ENCODE measurements at places on chromosomes 4 and X. TPM values are rescaled to one million over a fixed set of nuclear protein-coding genes. Genes with fewer than 3 reads are reported as not detected.

The GPRASP1 gene
- 1.5 TPM for total RNA-seq

The ATP6AP2 gene
- total RNA-seq = 76.5 TPM

The SPATA4 gene
- total RNA-seq = not detected

The HELT gene
- not detected for total RNA-seq

The TMEM35A gene
- total RNA-seq = not detected

The PCDH11X gene
- total RNA-seq = not detected

The APOO gene
- 28.5 TPM for total RNA-seq

- H3K27ac ChIP-seq = peak overlapping the region; percentile 68
- H3K4me1 ChIP-seq = peaks cover 20% of the 10 kb centered on the region
- no peaks in the 10 kb centered on the region for H3K27me3 ChIP-seq
- H3K4me3 ChIP-seq = no peak overlapping the region
- H3K36me3 ChIP-seq = peaks cover 32% of the 10 kb centered on the region
Observed at GRCh38 chr4:2930135-2930757, 33.0 kb downstream of the NOP14 start.

GRCh38 chrX:144265641-144266040 lies 381.8 kb downstream of the UBE2NL start:
- H3K36me3 ChIP-seq = no peaks in the 10 kb centered on the region
- H3K4me1 ChIP-seq = no peaks in the 10 kb centered on the region
- no peak for DNase-seq
- H3K4me3 ChIP-seq = no peak overlapping the region
- no peaks in the 10 kb centered on the region for H3K27me3 ChIP-seq

DNA sequence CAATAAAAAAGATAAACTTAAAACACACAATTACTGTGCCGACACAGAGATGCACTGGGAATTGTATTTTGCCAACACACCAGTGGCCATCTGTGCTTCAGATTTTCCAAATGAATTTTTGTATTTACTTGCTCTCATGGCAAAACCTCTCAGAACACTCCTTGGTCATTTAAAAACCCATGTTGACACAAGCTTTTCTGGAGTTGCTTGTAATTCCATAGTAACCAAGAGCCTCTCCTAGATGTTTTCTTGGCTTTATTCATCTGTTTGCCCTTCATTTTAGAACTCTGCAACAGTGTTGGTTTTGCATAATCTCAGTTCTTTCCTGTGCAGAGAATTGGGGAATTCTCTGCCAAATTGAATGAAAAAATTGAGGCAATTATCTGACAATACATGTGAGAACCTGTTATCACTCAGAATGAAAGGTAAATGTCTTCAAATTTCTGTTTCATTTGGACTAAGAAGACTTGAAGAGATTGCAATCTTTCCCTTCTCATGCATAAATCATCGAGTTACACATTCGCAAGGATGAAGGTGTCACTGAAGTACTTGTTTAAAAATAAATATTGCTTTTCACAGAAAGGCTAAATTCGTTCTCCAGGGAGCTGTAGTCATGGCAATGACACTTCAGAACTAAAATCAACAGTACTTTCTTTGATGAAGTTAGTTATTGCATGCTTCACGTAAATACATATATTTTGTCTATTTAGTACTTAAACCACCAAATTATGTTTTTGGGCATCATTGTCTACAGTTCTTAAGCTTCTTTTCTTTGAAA lies 301.8 kb upstream of the CTSO start:
- no peaks in the 10 kb centered on the region for H3K36me3 ChIP-seq
- DNase-seq = no peak
- no peak overlapping the region for H3K27ac ChIP-seq
- H3K27me3 ChIP-seq = no peaks in the 10 kb centered on the region
- H3K4me1 ChIP-seq = no peaks in the 10 kb centered on the region
- H3K4me3 ChIP-seq = no peak overlapping the region

DNA sequence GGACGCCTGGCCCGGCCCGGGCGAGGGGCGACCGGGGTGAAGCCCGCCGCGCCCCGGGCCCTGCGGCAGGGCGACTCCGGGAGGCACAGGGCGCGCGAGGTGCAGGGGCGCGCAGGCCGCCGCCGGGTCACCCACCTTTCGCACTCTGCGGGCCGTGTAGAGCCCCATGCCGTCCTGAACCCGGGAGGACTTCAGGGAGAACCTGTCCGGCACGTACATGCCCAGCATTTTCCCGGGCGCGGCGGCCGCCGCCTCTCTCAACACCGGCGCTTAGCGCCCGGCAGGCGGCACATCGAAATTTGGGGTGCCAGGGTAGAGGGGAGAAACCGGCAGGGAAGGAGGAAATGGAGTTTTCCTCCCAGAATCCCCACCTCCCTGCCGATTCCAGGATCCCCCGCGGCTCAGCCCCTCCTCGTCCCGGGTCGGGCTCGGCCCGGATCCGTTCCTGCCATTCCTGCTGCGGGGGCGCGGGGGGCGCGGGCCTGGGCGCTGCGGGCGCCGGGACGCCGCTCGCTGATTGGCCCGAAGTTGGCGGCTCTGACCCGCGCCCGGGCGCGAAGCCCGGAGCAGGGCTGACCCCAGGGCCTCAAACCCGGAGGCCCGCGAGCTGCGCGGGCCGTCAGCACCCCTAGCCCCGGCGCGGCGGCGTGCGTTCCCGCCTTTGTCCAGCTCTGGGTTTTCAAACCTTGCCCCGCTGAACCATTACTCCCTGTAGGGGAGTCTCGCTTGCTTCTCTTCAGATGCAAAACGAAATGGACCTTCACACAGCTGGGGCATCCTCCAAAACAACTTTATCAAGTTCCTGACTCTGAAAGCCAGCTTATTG lies at the start of gene PRDM5:
TSS of gene PRDM5 (minus strand) at position 346 of the 826 bp plus-strand sequence. CDS start at position 228, 118 bp downstream.
- H3K27ac ChIP-seq = no peak within 1 kb of the TSS
- H3K27me3 ChIP-seq = peaks cover 51% of the 10 kb centered on the region
- H3K4me1 ChIP-seq = peaks cover 12% of the 10 kb centered on the region
- H3K36me3 ChIP-seq = peaks cover 4% of the 10 kb centered on the region
- DNase-seq = peak; percentile 18
- H3K4me3 ChIP-seq = peak within 1 kb of the TSS; percentile 77

DNA sequence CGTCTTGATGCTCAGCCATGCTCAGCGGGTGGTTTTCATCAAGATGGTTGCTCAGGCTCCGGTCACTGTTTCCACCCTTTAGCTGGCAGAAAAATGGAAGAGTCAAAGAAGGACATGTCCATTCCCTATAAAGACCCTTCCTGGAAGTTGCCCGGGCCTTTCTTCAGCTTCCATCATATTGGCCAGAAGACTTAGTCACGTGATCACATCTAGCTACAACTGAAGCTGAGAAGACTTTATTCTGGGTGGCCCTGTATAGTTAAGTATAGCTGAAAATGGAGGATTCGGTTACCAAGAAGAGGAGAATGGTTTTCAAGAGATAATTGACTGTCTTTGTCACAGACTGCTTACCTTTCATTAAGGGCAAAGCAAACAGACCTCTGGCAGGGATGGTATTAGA lies 296.7 kb upstream of the CASK start:
- H3K36me3 ChIP-seq = no peaks in the 10 kb centered on the region
- no peak for DNase-seq
- no peak overlapping the region for H3K27ac ChIP-seq
- H3K4me1 ChIP-seq = no peaks in the 10 kb centered on the region

DNA sequence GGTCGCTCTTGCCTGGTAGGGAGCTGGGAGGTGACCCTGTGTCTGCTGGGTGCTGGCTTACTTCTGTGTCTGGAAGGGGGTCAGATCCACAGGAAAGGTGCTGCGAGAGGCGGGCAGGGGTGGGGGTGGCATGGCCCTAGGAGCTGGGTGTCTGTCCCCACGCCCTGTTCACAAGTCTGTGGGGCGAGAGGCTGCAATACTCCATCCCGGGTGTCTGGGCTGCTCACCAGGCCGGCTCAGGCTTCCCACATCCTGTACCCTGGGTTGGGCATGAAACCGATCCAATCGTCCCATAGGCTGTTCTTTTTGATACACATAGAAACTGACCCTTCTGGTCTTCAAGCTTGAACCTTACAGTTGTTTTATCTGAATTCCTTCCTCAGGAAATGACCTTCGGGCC lies 993 bp upstream of the CTAG2 start:
- H3K36me3 ChIP-seq = no peaks in the 10 kb centered on the region
- no peak overlapping the region for H3K4me3 ChIP-seq

DNA sequence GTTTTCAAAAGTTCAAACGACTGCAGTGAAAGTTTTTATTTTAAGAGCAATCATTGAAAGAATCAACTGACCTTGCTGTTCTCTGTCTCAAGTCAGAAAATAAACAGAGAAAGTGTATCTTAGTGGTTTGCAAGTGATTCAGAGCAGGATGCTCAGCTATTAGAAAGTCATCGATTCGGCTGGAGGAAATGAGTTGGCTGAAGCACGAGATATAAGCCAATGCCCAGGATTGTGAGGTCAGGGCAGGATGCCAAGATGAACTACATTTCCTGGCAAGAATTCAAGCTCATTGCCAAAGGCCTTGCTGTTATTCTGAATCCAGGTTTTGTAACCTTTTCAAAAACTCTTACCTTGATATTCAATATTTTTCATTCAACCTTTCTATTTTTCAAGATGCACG lies 541.4 kb upstream of the BOD1L1 start:
- no peak overlapping the region for H3K4me3 ChIP-seq
- H3K27me3 ChIP-seq = no peaks in the 10 kb centered on the region
- no peaks in the 10 kb centered on the region for H3K4me1 ChIP-seq
- no peak overlapping the region for H3K27ac ChIP-seq

GRCh38 chrX:120568035-120568434 lies 7.3 kb upstream of the CUL4B start:
- no peak overlapping the region for H3K27ac ChIP-seq
- H3K4me3 ChIP-seq = no peak overlapping the region
- H3K36me3 ChIP-seq = no peaks in the 10 kb centered on the region
- peaks cover 4% of the 10 kb centered on the region for H3K4me1 ChIP-seq
- DNase-seq = no peak
- no peaks in the 10 kb centered on the region for H3K27me3 ChIP-seq

DNA sequence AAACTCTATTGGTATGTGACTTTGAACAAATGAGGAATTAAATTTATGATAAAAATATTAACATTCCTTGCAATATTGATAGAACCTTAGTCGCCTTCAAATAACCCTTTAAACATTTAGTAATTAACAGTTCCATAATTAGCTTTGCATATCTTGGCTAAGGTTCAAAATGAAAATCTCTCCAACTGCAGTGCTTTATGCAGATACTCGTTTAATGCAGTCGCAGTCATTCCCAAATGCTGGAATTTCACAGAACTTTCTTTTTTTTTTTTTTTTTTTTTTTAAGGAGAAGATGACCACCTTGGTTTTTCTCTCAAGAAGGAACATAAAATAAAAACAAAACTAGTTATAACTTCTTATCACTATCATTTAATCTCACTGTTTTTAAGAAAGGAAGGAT lies 5.2 kb downstream of the RAPGEF2 start:
- no peaks in the 10 kb centered on the region for H3K27me3 ChIP-seq
- H3K36me3 ChIP-seq = no peaks in the 10 kb centered on the region
- H3K4me3 ChIP-seq = no peak overlapping the region
- peaks cover 38% of the 10 kb centered on the region for H3K4me1 ChIP-seq
- no peak overlapping the region for H3K27ac ChIP-seq

DNA sequence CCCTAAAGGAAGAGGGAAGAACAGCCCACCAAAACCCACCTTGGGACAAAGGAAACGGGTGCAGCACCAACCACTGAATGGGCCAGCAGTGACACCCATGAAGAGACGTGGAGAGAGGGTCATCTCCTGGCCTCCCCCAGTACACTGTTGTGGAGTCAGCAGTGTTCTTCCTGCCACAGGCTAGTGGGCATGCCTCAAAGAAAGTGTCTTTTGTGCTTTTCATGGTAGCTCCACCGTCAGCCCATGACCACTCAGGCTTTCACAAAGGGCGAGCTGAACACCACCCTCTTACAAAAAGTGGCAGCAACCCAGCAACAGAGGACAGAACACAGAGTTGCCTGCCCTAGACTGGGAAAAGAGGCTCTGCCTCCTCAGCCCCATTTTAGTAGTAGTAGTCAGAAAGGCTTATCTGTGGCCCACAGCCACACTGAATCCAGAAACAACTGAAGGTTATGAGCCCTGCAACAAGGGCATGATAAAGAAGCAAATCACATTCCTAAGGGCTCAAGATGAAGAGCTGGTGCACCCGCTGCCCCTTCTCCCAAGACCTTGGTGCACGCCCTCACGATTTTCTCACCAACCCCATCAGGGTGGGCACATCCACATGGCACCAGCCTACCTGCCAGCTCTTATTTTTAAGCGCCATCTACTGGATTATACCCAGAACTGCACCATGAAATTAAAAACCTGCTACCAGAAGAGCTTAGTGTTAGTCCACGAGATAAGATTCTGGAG lies 53.1 kb downstream of the RAB28 start:
- H3K27me3 ChIP-seq = no peaks in the 10 kb centered on the region
- DNase-seq = no peak
- no peak overlapping the region for H3K27ac ChIP-seq
- peaks cover 20% of the 10 kb centered on the region for H3K36me3 ChIP-seq
- H3K4me3 ChIP-seq = no peak overlapping the region

GRCh38 chr4:125283707-125284279 lies 31.0 kb upstream of the FAT4 start:
- H3K4me3 ChIP-seq = no peak overlapping the region
- H3K4me1 ChIP-seq = no peaks in the 10 kb centered on the region
- no peak overlapping the region for H3K27ac ChIP-seq
- no peak for DNase-seq
- no peaks in the 10 kb centered on the region for H3K36me3 ChIP-seq

DNA sequence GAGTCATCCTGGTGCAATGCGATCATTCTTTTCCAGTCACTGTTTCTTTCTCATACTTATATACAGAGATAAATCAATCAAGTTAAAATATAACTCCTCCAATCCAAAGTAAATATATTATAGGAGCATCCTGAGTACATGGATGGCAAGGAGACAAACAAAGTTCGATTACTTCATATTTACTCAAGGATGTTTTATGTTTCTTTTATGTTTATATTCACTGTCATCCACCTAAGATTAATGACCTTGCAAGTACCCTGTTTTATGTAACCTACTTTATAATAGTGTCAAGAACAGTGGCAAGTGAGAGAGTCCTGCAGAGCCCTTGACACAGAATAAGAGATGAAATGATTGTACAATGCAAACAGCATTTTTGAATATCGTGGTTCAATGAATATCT lies at the start of gene UGT2B11:
TSS of gene UGT2B11 (minus strand) at position 33 of the 400 bp plus-strand sequence. CDS start at position 7, 26 bp downstream.
- H3K4me1 ChIP-seq = no peaks in the 10 kb centered on the region
- DNase-seq = no peak
- no peak within 1 kb of the TSS for H3K27ac ChIP-seq
- no peaks in the 10 kb centered on the region for H3K27me3 ChIP-seq
- no peaks in the 10 kb centered on the region for H3K36me3 ChIP-seq

DNA sequence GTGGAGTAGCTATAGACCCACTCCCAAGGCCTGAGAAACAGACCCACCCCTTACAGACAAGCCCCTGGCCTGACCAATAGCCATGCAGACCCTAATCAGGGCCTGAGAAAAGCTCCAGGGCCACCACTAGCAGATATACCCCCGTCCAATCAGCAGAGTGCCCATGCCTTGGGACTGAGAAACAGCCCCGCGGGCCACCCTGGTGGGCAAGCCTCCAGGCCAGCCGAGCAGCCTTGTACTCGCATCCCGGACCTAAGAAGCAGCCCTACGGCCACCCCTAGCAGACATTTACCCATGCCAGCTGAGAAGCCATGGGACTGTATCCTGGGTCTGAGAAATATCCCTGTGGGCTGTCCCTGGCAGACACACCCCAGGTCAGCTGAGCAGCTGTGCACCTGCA lies 436.5 kb downstream of the SMARCA1 start:
- H3K4me1 ChIP-seq = no peaks in the 10 kb centered on the region
- no peaks in the 10 kb centered on the region for H3K27me3 ChIP-seq
- no peak for DNase-seq
- H3K27ac ChIP-seq = no peak overlapping the region

GRCh38 chr4:95118497-95118896 lies 360.7 kb downstream of the BMPR1B start:
- peaks cover 2% of the 10 kb centered on the region for H3K4me1 ChIP-seq
- no peaks in the 10 kb centered on the region for H3K36me3 ChIP-seq
- H3K4me3 ChIP-seq = no peak overlapping the region
- peaks cover 3% of the 10 kb centered on the region for H3K27me3 ChIP-seq
- H3K27ac ChIP-seq = no peak overlapping the region
- no peak for DNase-seq

All from activated CD4-positive, alpha-beta T cell treated with anti-CD3 and anti-CD28 coated beads, Interleukin-2, amount 10 ng/mL, durations not matched to agents 7 days and 5 days (primary cell).